ENCODE measurements at places on chromosomes 1 and 21. TPM values are rescaled to one million over a fixed set of nuclear protein-coding genes. Genes with fewer than 3 reads are reported as not detected.

Gene AGT
- not detected for total RNA-seq

Gene ATF6
- total RNA-seq, result 29.5 TPM

Gene KCNJ6
- not detected for total RNA-seq

Gene TIE1
- 0.14 TPM for total RNA-seq

Gene CFAP141
- total RNA-seq, result 0.50 TPM

Gene FNBP1L
- total RNA-seq, result 0.20 TPM

Gene S100A16
- total RNA-seq, result not detected

Gene HES2
- total RNA-seq, result 0.93 TPM

Gene CAMK2N1
- 0.91 TPM for total RNA-seq

Gene RNF223
- total RNA-seq, result not detected

Gene CYP2J2
- 1.0 TPM for total RNA-seq

Gene EPHB2
- total RNA-seq, result not detected

Gene CYP4Z1
- total RNA-seq, result not detected

Gene ATAD3C
- total RNA-seq, result 0.16 TPM

Gene NBPF15
- 35.6 TPM for total RNA-seq

Gene SYCP1
- total RNA-seq, result not detected

Gene RHD
- total RNA-seq, result not detected

Gene SYNC
- total RNA-seq, result not detected

Gene IQCC
- 4.3 TPM for total RNA-seq

Gene SPRR5
- total RNA-seq, result not detected

Gene BEND5
- total RNA-seq, result 1.7 TPM

Gene PWP2
- total RNA-seq, result 4.7 TPM

Gene LMOD1
- total RNA-seq, result not detected

Gene TMEM125
- not detected for total RNA-seq

Gene ADGRL2
- not detected for total RNA-seq

Gene IRF6
- not detected for total RNA-seq

Gene ADCY10
- total RNA-seq, result 0.14 TPM

Gene LRRC38
- total RNA-seq, result not detected

Gene PLA2G5
- not detected for total RNA-seq

Gene TRIM67
- not detected for total RNA-seq

Gene S100A7
- total RNA-seq, result not detected

Gene DIRAS3
- total RNA-seq, result not detected

Gene BGLAP
- 2.9 TPM for total RNA-seq

Gene CCDC190
- total RNA-seq, result not detected

Gene HAPLN2
- total RNA-seq, result not detected

Gene USP48
- 86.8 TPM for total RNA-seq

Gene GBP1
- 219 TPM for total RNA-seq

Gene C1orf141
- not detected for total RNA-seq

Gene S100A1
- total RNA-seq, result not detected

Gene OR2T35
- not detected for total RNA-seq

Gene OR2G6
- not detected for total RNA-seq

Gene TTC24
- 2.3 TPM for total RNA-seq

Gene C8B
- not detected for total RNA-seq

Gene TEKT2
- total RNA-seq, result not detected

Gene ANKRD34A
- 1.3 TPM for total RNA-seq

Gene LRRC71
- not detected for total RNA-seq

All from T-helper 2 cell treated with Interferon-gamma antibody and Interleukin-4, amounts not matched to agents 100 ng/mL and 5 ng/mL, for 36 hours (primary cell).